ENCODE measurements at places on chromosomes 2 and 18.

- DNase-seq, result no peak
These were observed 249.5 kb upstream of the KLHL14 start for GRCh38 chr18:33022370-33022769.

GRCh38 chr2:241081190-241081642 lies 20.9 kb downstream of the MTERF4 start:
- no peak for DNase-seq

DNA sequence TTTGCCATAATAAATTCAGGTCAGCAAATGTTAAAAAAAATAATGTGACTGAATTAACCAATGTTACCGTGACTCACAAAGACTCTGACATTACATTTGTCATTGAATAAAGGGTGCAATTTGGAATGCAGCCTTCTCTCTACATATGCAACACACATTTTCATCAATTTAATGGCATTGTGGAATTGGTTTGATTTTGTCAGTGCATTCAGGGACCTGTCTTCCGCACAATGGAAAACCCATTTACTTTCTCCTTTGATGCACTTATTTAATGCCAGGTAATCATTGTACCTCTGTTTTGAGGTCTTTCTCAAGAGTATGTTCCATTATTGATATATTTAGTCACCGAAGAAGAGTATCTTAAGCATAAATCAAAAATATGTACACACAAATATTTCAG lies 1099.3 kb downstream of the SOCS6 start:
- no peak for DNase-seq

GRCh38 chr2:239557516-239557915 lies 156.7 kb upstream of the HDAC4 start:
- DNase-seq, result no peak

GRCh38 chr2:237729681-237730475 lies 68.7 kb upstream of the RBM44 start:
- no peak for DNase-seq

Measured in stimulated activated CD4-positive, alpha-beta T cell treated with anti-CD3 and anti-CD28 coated beads, Interleukin-2, amount 100 ng/mL, for 4 hours (primary cell).